NCI-H1694 treated with DMSO at 0.1 percent for 48 hours (cell line): ENCODE measurements at places on chromosomes 11 and 22.

DNA sequence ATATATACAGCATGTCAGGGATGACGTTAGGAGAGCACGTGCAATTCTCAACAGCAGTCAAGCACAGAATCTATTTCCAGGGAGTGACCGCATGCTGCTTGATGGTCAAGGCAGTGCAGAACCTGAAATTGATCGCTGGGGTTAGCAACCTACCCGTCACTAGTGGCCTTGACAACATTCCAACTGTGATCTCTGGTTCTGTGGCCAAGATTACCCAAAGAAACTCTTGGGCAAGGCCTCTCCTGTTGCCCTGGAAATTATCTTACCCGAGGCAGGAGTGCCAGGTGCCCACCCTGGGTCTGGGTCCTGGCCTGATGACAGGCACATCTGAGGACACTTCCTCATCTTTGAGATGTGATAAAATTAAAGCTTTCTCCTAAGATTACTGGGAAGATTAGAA lies 2.2 kb downstream of the TM7SF2 start:
- DNase-seq: no peak

DNA sequence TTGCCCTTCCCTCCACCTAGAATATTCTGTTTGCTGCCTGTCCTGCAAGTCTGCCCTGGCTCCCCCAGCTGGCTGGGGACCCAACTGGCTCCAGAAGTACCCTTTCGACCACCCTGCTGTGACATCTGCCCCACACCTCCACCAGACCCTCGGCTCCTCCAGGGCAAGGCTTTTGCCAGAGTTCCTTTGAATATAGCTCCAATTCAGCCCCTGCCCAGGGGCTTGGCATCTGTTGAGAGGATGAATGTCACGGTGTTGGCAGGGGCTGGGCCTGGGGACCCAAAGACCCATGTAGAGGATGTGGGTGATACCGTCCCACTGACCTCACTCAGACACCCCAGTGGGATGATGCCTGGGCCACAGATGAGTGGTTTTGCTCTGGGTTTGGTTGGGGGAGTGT lies 4.0 kb downstream of the NLRP6 start:
- DNase-seq: no peak

- DNase-seq: peak; percentile 46
These were observed 49.0 kb downstream of the OR4D9 start for GRCh38 chr11:59560290-59560701.

GRCh38 chr11:65713212-65713969 lies 1.3 kb downstream of the KAT5 start:
- DNase-seq: no peak

DNA sequence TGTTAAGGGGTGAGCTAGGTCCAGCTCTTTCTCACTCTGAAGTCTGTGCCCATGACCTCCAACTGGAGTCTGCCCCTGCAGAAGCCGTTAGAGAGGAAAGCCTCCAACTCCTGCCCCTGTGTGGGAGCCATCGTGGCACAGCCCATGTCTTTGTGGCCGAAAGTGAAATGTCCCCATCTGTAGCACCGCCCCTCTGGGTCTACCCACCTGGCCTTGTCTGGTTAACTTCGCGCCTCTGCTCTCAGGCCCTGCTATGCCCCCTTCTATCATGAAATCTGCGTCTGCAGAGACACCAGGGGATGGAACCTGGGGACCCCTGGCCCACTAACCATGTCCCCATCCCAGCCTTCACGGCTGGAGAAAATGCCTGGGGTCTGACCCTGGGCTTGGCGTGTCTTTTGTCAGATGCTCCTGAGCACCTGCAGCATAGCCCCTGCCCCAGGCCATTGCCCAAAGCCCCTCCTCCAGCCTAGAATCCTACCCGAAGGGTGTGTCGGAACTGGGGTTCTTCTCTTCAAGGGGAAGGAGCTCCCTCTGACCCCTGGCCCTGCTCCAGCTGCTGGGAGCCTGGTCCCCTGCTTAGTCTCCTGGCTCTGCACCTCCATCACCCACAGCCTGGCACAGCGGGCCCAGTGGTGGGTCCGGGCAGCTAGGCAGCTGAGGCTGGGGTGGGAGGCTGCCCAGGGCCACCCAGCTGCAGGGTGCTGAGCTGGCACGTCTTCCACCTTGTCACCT lies 35.8 kb upstream of the HMOX1 start:
- DNase-seq: no peak

DNA sequence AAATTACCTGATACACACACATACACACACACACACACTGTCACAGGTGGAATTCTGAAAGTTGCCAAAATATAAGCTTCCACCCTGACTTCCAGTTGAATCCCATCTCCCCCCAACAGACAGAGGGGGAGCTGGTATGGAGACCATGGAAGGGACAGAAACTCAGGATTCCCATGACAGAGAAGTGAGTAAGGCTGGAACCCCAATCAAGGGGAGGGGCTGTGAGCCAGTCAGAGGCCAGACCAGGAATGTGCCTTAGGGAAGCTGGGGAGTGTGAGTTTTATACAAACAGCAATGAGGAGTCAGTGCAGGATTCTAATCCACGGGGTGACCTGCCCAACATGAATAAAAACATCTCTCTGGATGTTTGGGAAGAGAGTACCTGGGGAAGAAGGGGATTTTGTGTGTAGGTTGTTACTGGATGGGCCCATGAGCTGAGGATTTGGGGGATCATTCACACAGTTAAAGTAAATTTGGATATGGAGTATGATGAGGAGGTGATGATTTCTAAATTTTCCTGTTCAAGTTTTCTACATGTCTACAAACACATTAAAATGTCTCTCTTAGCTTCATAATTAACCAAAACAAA lies 38.7 kb upstream of the TOP3B start:
- no peak for DNase-seq

DNA sequence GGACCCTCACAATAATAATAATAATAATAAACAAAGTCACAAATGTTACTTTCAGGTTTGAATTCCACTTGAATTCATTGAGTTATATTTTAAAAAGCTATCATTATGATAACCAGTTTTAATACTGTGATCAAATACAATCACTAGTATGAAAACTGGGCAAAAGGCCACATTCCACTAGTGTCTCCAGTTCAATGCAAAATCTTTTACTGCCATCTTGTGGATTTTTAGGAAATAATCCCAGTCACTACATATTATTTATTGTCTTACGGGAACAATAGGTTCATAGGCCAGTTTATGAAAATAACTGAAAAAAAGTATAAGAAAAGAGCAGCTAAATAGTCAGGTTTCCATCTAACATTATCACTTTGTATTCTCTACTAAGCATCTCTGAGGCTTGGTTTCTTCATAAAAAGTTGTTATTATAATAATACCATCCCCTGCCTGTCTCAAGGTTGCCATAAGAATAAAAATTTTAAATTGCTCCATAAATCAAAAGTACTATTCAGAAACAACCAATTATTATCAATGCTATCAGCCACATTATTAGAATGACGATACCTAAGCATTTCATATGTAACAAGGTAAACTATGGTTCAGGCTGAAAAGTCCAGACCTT lies 533.9 kb upstream of the CCDC90B start:
- peak; percentile 53 for DNase-seq

GRCh38 chr11:75265851-75266531 lies 25.4 kb downstream of the TPBGL start:
- DNase-seq: no peak
